ENCODE measurements at places on chromosomes 2 and 18. TPM values are rescaled to one million over a fixed set of nuclear protein-coding genes. Genes with fewer than 3 reads are reported as not detected.
A peak's percentile ranks its signal among the peaks of the same experiment; 100 is the strongest.

GRCh38 chr18:63283305-63284094 lies 36.1 kb downstream of the BCL2 start:
- no peak for DNase-seq

- DNase-seq: no peak
Observed at GRCh38 chr2:18856765-18857164, 267.4 kb upstream of the NT5C1B start.

DNA sequence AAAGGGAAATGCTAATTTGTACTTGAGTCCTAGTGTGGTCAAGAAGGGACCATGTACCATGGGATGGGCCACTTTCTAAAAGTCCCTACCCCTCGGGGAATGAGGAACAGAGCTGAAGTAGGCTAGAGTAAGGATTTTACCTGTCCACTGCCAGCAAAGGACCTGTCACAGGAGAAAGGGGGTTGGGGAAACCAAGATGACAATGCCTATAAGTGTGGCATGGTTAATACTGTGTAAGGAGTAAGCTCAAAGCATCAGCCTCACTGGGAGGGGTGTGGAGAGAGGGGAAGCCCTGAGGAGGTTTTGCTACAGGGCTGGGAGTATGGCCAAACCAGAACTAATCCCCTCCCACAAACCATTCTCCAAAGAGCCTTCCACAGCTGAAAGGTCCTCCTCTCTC lies 15.8 kb downstream of the GKN2 start:
- no peak for DNase-seq

- DNase-seq: no peak
Observed at GRCh38 chr2:64104933-64105332, 39.3 kb downstream of the PELI1 start.

GRCh38 chr2:241869087-241869961 lies at the start of gene RTP5:
RTP5 (plus strand) TSS chr2:241869729; CDS start chr2:241869757, 28 bp downstream.
- peak; percentile 54 for DNase-seq

The GLI2 gene
- 0.38 TPM for total RNA-seq

The KIAA2012 gene
- not detected for total RNA-seq

The BAZ2B gene
- 13.7 TPM for total RNA-seq

Data from natural killer cell treated with Interleukin-12 subunit alpha and Interleukin-12 subunit beta and Interleukin-15 and Interleukin-18, amount 100 ng/mL, for 72 hours (primary cell).